Thyroid gland (tissue), 4 donors: ENCODE measurements at places on chromosomes 16 and 17. TPM values are rescaled to one million over a fixed set of nuclear protein-coding genes. Genes with fewer than 3 reads are reported as not detected.

GRCh38 chr17:79609673-79610645, 892 bp downstream of the RBFOX3 start:
- peaks cover 26% of the 10 kb centered on the region for H3K27me3 ChIP-seq
- no peak overlapping the region for H3K27ac ChIP-seq
- no peaks in the 10 kb centered on the region for H3K36me3 ChIP-seq

DNA sequence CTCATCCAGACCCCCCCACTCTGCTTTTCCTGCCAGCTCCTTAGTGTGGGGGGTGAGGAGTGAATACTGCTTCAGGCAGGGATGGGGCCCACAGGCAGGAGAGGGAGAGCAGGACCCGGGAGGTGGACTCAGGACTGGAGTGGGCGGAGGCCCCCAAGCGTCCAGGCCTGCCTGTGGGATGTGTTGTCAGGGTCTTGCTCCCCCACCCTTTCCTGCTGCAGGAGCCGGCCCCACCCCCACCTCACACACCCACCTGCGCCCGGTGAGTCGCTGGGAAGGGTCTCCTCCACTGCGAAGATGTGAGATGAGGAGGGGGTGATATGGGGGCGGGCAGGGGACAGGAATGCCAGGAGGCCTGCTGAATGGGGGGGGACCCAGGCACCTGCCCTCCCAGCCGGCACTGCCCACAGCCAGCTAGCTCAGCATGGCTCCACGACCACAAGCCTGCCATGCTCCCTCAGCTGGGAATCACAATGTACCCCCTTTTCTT, 1.1 kb downstream of the FAM171A2 start:
- DNase-seq, result no peak
- no peak overlapping the region for H3K27ac ChIP-seq
- peaks cover 43% of the 10 kb centered on the region for H3K4me1 ChIP-seq
- H3K27me3 ChIP-seq, result no peaks in the 10 kb centered on the region
- H3K4me3 ChIP-seq, result no peak overlapping the region

DNA sequence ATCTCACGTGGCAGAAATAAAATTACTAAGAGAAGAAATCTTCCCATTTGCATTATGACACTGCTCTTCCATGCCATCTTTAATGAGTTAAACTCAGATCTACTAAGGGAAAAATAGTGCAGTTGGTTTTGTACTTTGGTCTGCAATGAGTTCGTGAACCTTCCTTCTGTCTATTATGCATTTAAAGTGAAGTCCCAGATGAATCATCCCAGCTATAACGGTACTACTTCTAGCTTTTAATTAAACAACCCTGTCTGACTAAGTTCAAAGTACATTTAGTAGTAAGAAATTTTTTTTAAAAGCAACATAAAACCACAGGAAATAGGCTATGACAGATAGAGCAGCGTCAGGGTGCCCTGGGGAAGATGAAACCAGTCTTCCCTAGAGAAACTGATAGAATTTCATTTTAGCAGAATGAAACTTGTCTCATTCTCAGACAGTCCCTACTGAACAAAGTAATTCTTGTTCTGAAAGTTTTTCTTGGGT, 1.8 kb downstream of the TMIGD1 start:
- no peaks in the 10 kb centered on the region for H3K27me3 ChIP-seq
- no peaks in the 10 kb centered on the region for H3K4me1 ChIP-seq
- H3K36me3 ChIP-seq, result no peaks in the 10 kb centered on the region

The TLCD3B gene
- total RNA-seq, result not detected

- H3K36me3 ChIP-seq, result no peaks in the 10 kb centered on the region
- no peaks in the 10 kb centered on the region for H3K27me3 ChIP-seq
- DNase-seq, result no peak
- H3K4me3 ChIP-seq, result no peak overlapping the region
- H3K4me1 ChIP-seq, result no peaks in the 10 kb centered on the region
Measured at GRCh38 chr16:84022644-84023043, 20.0 kb downstream of the SLC38A8 start.

The SMIM5 gene
- 11.7 TPM for total RNA-seq

DNA sequence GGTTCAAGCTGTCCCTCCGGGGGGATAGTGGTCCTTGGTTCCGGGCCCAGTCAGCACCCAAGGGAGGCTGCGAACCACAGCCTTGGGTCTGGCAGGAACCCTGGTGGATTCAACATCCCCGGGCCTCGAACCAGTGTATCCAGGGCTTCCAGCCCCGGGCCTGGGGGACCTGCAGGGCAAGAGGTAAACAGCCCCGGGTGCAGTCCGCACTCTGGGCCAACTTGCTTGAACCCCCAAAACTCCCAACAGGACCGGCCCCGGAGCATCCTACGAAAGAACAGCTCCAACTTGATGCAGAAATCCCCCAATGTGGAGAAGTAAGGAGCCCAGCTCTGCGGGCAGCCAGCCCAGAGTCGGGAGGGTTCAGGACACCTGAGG, 1.5 kb upstream of the NEURL4 start:
- peak overlapping the region; percentile 91 for H3K27ac ChIP-seq
- H3K4me1 ChIP-seq, result peaks cover 15% of the 10 kb centered on the region
- H3K36me3 ChIP-seq, result no peaks in the 10 kb centered on the region
- no peak overlapping the region for H3K4me3 ChIP-seq
- no peak for DNase-seq

DNA sequence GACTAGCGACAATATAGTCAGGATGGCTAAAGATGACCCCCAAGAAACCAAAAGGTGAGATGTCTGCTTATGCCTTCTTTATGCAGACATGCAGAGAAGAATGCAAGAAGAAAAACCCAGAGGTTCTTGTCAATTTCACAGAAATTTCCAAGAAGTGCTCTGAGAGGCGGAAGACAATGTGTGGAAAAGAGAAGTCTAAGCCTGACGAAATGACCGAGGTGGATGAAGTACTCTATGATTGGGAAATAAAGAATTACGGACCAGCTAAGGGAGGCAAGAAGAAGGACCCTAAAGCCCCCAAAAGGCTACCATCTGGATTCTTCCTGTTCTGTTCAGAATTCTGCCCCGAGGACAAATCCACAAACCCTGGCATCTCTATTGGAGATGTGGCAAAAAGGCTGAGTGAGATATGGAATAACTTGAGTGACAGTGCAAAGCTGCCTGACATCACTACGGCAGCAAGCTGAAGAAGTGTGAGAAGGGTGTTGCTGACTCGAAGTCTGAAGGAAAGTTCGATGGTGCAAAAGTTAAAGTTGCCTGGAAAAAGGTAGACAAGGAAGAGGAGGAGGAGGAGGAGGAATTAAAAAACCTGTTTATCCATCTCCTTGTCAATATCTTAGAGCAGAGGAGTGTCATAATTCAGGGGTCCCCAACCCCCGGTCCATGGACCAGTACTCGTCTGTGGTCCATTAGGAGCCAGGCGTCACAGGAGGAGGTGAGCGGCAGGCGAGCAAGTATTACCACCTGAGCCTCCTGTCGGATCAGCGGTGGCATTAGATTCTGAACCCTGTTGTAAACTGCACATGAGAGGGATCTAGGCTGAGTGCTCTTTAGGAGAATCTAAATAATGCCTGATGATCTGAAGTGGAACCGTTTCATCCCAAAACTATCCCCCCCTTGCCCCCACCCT, 25.1 kb upstream of the ADGRG1 start:
- no peaks in the 10 kb centered on the region for H3K36me3 ChIP-seq
- H3K27me3 ChIP-seq, result no peaks in the 10 kb centered on the region
- H3K27ac ChIP-seq, result no peak overlapping the region
- H3K4me1 ChIP-seq, result peaks cover 18% of the 10 kb centered on the region

- no peaks in the 10 kb centered on the region for H3K4me1 ChIP-seq
- DNase-seq, result no peak
- no peaks in the 10 kb centered on the region for H3K36me3 ChIP-seq
- H3K4me3 ChIP-seq, result no peak overlapping the region
Measured at GRCh38 chr17:71849783-71850768, 270.7 kb upstream of the SOX9 start.

The RUNDC3A gene
- total RNA-seq, result 0.89 TPM

The HNF1B gene
- not detected for total RNA-seq

The CCL3 gene
- total RNA-seq, result not detected

GRCh38 chr16:54933281-54934011, 2.8 kb downstream of the IRX5 start:
- H3K4me1 ChIP-seq, result peaks cover 27% of the 10 kb centered on the region
- no peak overlapping the region for H3K4me3 ChIP-seq
- DNase-seq, result no peak

The MT1G gene
- total RNA-seq, result 684 TPM

- H3K4me1 ChIP-seq, result no peaks in the 10 kb centered on the region
- H3K4me3 ChIP-seq, result no peak overlapping the region
- no peaks in the 10 kb centered on the region for H3K36me3 ChIP-seq
- no peak for DNase-seq
Measured at GRCh38 chr16:23339787-23340186, 37.7 kb downstream of the SCNN1B start.

GRCh38 chr16:3142770-3143169, 7.9 kb downstream of the ZNF213 start:
- H3K36me3 ChIP-seq, result peaks cover 9% of the 10 kb centered on the region
- H3K27me3 ChIP-seq, result no peaks in the 10 kb centered on the region
- no peak overlapping the region for H3K4me3 ChIP-seq
- H3K4me1 ChIP-seq, result no peaks in the 10 kb centered on the region

The GNAO1 gene
- total RNA-seq, result 1.4 TPM

DNA sequence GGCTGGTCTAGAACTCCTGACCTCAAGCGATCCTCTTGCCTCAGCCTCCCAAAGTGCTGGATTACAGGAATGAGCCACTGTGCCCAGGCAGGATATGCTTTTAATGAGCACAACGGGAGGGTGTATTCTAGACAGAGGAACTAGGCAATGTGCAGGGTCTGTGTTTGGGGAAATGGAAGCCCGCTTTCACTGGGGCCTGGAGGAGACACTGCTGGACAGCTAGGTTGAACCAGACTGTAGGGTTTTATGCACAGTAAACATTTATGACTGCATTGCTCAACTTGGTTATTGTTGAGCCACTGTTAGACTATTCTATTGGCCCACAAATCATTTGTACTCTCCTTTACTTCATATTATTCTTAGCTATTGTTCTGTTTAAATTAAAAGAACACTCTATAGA, 10.2 kb upstream of the SIAH1 start:
- no peak for DNase-seq
- no peaks in the 10 kb centered on the region for H3K36me3 ChIP-seq
- no peak overlapping the region for H3K4me3 ChIP-seq
- H3K4me1 ChIP-seq, result no peaks in the 10 kb centered on the region
- no peak overlapping the region for H3K27ac ChIP-seq

DNA sequence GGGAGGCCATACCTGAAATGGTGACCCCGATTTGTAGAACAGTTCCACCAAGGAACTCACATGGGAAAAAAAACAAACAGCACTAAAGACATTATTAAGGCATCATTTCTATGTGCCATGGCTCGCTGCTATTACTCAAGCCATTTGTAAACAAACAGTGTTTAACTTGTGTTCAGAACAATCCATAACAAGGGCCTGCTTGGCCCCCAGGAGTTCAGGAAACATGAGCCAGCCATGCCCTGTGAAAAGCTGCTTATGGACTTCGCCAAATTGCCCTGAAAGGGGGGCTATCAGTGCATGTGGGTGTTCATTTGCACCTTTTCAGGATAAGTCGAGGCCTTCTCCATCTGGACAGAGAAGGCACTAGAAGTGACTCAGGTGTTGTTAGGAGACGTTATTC, 8.0 kb downstream of the POLR3K start:
- H3K27me3 ChIP-seq, result no peaks in the 10 kb centered on the region
- no peak overlapping the region for H3K27ac ChIP-seq
- no peak overlapping the region for H3K4me3 ChIP-seq
- no peaks in the 10 kb centered on the region for H3K4me1 ChIP-seq
- no peak for DNase-seq
- H3K36me3 ChIP-seq, result no peaks in the 10 kb centered on the region

DNA sequence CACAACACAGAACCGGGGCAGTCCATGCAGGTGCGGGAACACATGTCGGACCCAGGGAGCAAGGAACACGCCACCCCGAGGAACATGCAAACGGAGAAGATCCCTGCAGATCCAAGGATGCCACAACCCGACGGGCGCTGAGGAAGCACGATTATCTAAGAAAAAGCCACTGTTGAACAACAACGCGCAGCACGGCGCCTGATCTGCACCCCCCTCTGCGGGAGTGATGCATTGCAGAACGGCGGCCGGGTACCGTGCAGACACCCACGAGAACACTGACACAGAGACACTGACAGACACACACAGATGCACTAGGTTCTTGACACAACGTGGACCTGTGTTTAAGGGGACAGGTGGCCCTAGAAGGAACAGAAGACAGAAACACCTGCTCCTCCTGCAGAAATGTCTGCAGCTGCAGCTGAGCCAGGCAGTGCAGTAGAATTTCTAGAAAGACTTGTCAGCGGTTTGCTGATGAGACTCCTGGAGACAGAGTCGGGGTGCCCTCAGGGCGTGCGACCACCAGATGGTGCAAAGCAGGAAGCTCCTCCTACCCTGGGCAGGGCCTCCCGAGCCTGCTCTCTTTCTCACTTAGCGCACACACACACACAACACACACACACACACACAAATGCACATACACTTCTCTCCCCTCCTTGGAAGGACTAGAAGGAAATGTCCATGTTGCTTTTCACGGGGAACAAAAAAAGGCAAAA, 7.5 kb downstream of the NPTX1 start:
- DNase-seq, result no peak
- no peaks in the 10 kb centered on the region for H3K36me3 ChIP-seq
- H3K4me1 ChIP-seq, result no peaks in the 10 kb centered on the region
- H3K27ac ChIP-seq, result no peak overlapping the region
- no peak overlapping the region for H3K4me3 ChIP-seq

- H3K27me3 ChIP-seq, result no peaks in the 10 kb centered on the region
- no peak for DNase-seq
- no peaks in the 10 kb centered on the region for H3K4me1 ChIP-seq
- H3K4me3 ChIP-seq, result no peak overlapping the region
- no peak overlapping the region for H3K27ac ChIP-seq
Measured at GRCh38 chr17:16879686-16880085, 92.2 kb downstream of the TNFRSF13B start.

GRCh38 chr16:85900027-85900792, 1.2 kb downstream of the IRF8 start:
- no peaks in the 10 kb centered on the region for H3K27me3 ChIP-seq
- H3K4me1 ChIP-seq, result peaks cover 5% of the 10 kb centered on the region
- no peak overlapping the region for H3K4me3 ChIP-seq
- no peak for DNase-seq

- no peak overlapping the region for H3K4me3 ChIP-seq
- no peak overlapping the region for H3K27ac ChIP-seq
- no peaks in the 10 kb centered on the region for H3K4me1 ChIP-seq
- H3K27me3 ChIP-seq, result peaks cover 5% of the 10 kb centered on the region
- no peak for DNase-seq
Measured at GRCh38 chr16:82183004-82183397, 13.0 kb upstream of the MPHOSPH6 start.

- DNase-seq, result no peak
- peaks cover 42% of the 10 kb centered on the region for H3K4me1 ChIP-seq
- peak overlapping the region; percentile 92 for H3K27ac ChIP-seq
- H3K27me3 ChIP-seq, result no peaks in the 10 kb centered on the region
- no peaks in the 10 kb centered on the region for H3K36me3 ChIP-seq
Measured at GRCh38 chr16:14013145-14013570, 58.0 kb upstream of the MRTFB start.

The MYH1 gene
- total RNA-seq, result not detected

The RASL10B gene
- 5.2 TPM for total RNA-seq
